ENCODE measurements at places on chromosomes 13 and 19.

GRCh38 chr13:67857581-67858310 lies 627.6 kb upstream of the PCDH9 start:
- no peak for DNase-seq

DNA sequence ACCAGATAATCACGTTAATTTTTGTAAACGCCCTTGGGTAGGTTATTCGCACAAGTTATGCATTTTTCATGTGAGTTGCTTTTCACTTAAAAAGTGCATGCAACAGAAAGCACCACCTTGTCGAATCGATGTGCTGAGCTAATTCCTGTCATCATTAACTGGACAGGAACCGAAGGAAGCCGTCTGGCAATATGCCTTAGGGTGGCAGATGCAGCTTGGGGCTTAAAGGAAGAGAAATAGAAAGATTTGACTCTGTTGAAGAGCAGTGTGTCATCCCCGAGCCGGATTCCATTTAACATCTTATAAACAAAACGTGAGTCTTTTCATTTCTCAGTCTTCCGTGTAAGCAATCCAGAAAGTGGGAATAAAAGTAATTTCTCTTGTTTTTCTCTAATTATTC lies 70.0 kb downstream of the ATP11A start:
- DNase-seq, result no peak

DNA sequence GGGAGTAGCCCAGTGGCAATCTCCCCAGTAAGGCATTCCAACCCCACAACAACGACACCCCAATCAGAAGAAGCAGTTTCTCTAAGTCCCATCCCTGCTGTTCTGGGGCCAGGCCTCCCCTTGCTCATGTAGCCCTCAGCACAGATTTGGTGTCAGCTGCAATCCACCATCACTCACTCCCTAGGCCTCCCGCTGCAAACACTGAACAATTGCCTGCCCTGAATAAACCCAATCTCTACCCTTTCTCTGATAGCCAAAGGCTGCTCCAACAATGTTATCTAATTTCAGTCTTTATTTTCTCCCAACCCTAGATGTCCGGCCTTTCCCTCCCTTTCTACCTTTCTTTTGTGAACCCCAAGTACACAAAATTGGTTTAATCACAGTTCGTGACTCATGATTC lies 5.6 kb upstream of the SOX21 start:
- no peak for DNase-seq

DNA sequence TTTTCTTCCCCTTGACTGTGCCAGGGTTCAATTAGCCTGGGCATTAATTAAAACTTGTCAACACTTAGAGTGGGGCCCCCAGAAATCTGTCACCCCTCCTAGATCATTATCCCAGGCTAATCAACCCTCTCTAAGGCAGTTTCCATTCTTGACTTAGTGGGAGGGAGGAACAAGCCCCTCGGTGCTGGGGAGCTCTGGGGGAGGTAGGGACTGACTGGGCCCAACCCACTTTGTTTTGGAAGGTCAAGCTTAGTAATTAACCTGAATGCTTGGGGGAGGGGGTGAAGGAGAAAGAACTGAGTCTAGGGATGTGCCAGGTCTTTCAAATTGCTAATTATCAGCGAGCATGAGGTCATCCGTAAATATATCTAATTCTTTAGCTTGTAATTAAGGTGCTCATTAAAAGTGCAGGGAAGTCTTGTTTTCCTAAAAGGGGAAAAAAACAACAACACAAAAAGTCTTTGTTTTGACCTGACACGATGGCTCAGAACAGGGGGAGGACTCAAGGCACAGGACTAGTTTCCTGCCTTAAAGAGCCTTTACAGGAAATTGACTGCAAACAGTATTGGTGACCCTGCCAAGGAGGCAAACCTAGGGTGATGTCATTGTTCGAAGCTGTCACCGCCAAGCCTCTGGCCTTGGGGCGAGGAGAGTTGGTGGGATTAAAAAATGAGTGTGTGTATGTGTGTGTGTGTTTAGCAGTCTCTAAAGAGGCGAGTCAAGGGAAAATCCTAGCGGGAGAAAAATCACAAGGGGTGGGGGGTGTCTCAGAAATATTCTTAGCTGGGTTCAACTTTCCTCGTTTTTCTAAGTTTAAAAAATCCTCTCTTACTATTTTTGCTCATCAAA lies 19.4 kb downstream of the ACTN4 start:
- no peak for DNase-seq

DNA sequence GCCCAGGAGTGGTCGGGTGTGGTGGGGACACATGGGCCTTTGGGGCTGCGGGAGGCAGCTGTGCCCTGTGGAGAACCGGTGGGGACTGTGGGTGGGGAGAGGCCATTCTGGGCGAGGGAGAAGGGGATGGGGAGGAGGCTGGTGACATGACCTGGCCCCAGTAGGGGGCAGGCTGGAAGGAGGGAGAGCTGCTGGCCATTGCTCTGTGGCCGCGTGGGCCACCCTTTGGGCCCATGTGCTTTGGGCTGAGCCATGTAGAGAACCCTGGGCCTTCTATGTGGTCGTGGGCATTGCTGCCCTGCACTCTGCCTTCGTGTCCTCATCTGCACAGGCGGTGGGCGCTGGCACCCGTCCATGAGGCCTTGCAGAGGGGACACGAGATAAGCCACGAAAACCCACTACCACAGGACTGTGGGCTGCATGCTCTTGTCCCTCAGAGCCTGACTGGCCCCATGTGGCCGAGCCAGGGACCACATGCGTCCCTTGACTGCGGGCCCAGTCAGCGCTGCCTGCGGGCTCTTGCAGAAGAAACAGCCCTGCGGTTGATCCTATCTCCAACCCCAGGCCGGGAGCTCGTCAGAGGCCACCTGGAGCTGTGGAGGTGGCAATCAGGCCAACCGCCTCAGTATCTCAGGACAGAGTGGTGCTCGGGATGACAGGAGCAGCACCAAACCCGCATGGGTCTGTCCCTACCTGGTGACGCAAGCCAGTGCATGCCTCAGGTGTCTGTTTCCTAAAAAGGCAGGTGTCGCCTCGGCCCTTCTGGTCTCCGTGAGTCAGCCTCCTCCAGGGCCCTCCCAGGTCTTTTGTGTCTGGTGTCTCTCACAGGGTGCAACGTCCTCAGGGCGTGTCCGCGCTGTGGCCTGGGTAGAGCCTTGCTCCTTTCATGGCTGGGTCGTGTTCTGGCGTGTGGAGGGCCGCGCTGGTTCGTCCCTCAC lies 14.3 kb downstream of the FZR1 start:
- no peak for DNase-seq

- DNase-seq, result no peak
These were observed 437.6 kb upstream of the ARGLU1 start for GRCh38 chr13:107005577-107005976.

GRCh38 chr13:23751195-23751594 lies 138.0 kb downstream of the MIPEP start:
- no peak for DNase-seq

DNA sequence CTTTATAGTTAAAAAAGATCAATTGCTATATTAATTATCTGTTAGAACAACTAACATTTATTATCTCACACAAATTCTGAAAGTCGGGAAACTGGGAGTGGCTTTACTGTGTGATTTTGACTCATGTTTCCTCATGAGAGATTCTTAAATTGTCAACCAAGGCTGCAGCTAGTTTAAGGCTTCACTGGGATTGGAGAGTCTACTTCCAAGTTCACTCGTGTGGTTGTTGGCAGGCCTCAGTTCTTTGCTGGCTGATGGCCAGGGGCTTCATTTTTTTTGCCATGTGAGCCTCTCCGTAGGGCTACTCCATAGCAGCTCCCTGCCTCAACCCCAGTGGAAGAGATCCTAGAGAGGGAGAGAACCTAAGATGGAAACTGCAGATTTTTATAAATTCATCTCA lies 24.5 kb upstream of the LPAR6 start:
- DNase-seq, result no peak

DNA sequence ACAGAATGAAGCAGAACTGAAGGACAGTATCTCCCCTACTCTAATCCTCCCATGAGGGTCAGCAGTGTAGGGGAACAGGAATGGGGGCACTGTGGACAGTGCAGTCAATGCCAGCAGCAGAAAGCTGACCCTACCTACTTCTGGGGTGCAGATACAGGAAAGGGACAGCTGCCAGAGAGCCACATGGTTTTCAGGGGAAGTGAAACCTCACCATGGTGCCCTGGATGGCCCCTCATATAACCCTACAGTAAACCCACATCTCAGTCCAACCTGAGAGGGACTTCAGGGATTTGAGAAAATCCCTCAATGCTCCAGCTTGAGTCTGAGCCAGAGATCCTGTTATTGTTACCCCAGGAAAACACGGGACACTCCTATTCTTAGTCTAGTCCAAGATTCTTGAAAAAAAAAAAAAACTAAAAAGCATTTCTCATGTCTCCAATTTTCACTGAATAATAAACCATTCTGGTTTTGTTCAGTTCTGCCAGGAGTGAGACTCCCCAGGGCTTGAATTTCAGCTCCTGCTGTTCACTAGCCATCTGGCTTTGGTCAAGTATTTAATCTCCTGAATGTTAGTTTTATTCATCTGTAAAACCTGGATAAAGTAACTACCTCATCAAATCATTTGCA lies 511.6 kb upstream of the ARGLU1 start:
- no peak for DNase-seq

- DNase-seq, result no peak
These were observed 2.3 kb downstream of the PRAM1 start for GRCh38 chr19:8500158-8500557.

GRCh38 chr19:4399812-4400134 lies 574 bp downstream of the SH3GL1 start:
- no peak for DNase-seq
